ENCODE measurements at places on chromosomes 16 and 17.

GRCh38 chr16:3023415-3023668 lies 400 bp downstream of the HCFC1R1 start:
- DNase-seq: no peak

DNA sequence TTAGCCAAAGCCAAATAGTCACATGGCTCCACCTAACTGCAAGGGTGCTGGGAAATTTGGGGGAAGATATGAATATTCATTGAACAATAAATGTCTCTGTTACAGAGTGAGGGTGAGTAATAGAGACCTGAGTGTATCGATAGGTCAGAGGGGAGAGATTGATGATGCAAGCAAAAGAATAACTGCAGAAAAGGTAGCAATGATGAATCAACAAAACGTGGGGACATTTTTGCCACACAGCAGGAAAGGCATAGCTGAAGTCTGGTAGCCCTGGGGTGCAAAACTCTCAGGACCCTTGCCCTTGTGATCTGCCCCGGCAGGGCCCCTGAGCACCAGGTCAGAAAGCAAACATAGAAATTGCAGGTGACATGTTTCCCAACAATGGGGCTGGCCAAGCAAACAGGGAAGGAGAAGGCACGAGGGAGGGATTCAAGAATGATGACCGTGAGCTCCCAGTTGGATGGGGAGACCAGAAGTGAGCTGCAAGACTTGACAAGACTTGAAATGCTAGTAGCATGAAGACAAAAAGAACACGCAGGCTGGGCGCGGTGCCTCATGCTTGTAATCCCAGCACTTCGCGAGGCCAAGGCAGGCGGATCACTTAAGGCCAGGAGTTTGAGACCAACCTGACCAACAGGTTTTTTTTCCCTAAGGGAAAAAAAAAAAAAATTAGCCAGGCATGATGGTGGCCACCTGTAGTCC lies 12.7 kb upstream of the HERPUD1 start:
- DNase-seq: no peak

DNA sequence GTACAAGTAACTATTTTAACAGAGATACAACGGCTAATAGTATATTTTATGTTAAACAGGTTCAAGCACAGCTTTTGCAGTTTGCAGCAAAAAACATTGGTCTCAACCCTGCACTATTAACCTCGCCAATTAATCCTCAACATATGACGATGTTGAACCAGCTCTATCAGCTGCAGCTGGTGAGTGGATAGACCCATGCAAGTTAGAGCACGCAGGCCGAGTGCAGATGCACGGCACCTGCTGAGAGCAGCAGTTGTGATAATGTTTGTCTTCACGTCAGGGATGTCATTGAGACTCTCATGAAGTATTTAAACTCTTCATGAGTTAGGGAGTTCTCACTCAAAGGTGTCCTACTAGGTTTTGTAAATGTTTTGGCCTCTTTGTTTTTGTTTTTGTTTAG lies 45.6 kb downstream of the TMC6 start:
- DNase-seq: no peak

- no peak for DNase-seq
These were observed 67.5 kb downstream of the SEC14L1 start for GRCh38 chr17:77208217-77208808.

GRCh38 chr17:80921159-80921558 lies 70.5 kb upstream of the CHMP6 start:
- no peak for DNase-seq

DNA sequence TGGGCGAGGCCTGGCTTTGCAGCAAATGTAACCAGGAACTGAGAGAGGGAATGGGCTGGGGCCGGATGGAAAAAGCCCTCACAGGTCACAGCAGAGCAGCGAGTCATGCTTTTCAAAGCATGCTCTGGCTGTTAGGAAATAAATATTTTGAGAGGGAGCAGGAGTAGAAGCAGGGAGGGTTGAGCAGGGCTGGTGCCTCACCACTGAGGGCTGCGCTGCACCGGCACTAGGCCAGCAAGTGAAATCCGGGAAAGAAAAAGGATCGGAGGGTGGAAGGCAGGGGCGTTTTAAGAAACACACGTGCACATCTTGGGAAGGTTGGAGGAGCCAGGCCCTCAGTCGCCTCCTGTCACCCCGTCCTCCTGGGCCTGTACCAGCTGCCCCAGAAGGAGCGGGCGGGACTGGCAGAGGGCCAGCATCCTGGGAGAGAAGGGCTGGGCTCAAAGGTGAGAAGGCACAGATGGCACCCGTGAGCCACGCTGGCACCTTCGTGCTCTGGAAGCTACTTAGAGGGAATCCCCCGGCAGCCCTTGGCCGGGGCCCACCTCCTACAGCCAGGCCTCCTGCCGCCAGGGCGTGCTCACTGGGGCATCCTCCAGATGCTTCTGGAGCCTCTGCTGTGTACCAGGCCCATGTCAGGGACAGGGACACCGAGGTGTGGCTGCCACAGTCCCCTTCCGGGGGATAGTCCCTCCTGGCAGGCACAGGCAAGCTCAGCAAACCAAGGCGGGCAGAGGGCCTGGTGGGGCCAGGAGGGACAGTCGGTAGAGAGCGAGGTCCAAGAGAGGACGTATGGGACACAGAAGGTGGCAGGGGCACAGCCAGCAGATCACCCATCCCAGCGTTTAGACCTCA lies 71.5 kb upstream of the PLCG2 start:
- DNase-seq: no peak

DNA sequence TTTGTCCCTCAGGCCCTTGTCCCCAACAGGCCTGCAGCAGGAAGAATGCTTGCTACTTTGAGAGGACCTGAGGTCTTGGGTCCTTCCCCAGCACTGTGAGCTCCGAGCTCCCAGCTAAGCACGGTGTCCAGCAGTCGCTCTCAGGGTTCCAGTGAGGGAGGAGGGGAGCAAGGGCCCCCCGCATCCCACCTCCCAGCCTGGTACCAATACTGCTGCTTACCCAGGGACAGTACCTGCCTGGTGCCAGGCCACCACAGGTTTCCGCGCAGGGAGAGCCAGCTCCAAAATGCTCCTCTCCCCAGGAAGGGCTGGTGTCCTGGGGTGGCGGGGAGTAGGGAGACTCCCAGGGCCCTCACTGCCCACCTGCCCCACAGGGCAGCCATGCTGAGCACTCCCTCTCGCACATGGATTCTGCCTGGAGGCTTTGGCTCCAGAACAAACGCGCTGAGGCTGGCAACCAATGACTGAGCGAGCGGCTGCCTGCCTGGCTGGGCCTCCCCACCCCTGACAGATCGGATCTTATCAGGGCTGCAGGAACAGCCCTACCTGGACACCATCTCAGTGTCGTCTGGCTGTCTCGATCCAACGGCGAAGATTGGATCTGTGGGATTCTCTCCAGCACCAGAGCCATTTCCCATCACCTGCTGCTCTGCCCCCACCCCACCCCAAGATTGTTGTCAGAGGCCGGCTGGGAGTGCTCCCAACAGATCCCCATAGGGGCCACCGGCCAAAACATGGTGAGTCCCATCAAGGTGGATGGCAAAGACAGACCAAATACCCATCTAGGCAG lies 2.4 kb downstream of the DOK4 start:
- DNase-seq: no peak

GRCh38 chr16:14232106-14232864 lies 161.2 kb downstream of the MRTFB start:
- no peak for DNase-seq

DNA sequence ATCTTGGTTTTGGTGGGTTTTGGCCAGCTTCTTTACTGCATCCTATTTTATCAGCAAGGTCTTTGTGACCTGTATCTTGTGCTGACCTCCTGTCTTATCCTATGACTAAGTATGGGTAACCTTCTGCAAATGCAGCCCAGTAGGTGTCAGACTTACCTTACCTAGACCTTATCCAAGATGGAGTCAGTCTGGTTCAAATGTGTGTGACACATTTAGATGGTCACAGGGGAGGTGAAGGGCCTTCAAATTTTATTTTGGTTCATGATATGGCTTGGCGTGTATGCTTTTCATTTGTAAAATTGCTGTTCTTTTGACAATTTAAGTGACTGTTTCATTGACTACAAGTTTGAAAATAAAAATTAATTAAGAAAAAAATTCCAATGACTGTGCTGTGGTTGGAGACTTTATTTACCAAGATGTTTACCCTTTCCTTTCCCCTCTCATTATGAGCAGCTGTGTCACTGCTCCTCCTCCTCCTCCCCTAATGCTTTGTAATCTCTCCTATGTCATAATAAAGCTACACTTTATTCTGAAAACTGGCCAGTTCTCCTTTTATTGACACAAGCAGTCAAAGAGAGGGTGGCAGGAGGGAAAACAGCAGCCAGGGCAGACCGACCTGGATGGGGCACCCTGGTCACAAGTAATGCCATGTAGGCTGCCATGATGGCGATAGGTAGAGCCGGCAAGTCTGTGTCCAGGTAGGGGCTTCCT lies 49.4 kb downstream of the TNFRSF13B start:
- no peak for DNase-seq

DNA sequence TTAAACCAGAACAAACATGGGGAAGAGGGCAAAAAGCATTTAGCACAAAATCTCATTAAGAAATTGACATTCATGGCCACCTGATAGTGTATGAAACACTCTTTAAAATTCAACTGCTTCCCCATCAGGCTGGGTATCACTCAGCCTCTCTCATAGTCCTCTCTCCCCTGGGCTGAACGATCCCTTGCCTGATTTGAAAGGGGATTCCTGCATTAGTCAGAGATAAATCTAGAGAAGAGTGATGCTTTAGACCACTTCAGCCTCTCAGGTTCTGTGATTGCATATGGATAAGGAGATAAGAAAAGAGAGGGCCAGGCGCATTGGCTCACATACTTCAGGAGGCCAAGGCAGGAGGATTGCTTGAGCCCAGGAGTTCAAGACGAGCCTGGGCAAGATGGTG lies 280.0 kb downstream of the SOX9 start:
- no peak for DNase-seq

DNA sequence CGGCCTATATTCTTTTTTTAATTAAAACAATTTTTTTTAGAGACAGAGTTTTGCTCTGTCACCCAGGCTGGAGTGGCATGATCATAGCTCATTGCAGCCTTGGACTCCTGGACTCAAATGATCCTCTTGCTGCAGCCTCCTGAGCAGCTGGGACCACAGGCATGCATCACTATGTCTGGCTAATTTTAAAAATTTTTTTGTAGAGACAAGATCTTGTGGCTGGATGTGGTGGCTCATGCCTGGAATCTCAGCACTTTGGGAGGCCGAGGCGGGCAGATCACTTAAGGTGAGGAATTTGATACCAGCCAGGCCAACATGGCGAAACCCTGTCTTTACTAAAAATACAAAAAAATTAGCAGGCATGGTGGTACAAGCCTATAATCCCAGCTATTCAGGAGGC lies 54.8 kb upstream of the MSI2 start:
- DNase-seq: no peak

- DNase-seq: no peak
These were observed 7.6 kb downstream of the SCPEP1 start for GRCh38 chr17:56985371-56986162.

DNA sequence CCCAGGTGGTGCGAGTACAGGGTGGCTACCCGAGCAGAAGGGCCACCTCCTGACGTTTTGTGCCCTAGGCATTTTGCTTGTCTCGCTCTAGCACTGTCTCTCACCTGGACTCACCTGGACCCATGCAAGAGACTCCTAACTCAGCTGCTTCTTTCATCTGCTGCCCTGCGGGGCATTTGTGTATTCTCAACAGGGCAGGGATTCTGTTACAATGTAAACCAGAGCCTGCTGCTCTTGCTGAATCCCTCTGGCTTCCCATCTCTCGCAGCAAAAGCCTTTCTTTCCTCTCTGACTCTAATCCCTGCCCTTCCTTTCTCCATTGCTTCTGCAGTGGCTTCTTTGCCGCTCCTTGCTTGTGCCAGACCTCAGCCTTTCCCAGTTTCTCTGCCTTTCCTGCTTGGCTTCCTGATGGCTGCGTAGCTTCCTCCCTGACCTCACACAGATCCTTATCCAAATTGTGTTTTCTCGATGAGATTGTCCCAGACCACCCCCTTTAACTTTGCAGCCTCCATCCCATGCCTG lies 10.2 kb downstream of the ARSG start:
- no peak for DNase-seq

DNA sequence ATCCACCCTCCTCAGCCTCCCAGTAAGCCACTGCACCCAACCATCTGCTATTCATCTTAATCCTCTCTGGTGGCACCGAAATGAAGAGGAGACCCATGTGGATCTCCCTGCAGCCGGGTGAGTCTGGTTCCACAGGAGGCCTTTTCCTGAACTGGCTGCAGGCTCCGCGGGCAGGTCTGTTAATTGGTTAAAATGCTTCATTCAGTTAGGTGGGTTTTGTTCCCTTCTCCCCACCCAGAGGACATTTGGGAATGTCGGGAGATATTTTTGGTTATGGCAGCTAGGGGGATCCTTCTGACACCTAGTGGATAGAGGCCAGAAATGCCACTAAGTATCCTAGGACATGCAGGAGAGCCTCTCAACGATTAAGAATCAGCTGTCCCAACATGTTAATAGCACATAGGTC lies 16.7 kb downstream of the C16orf54 start:
- no peak for DNase-seq

DNA sequence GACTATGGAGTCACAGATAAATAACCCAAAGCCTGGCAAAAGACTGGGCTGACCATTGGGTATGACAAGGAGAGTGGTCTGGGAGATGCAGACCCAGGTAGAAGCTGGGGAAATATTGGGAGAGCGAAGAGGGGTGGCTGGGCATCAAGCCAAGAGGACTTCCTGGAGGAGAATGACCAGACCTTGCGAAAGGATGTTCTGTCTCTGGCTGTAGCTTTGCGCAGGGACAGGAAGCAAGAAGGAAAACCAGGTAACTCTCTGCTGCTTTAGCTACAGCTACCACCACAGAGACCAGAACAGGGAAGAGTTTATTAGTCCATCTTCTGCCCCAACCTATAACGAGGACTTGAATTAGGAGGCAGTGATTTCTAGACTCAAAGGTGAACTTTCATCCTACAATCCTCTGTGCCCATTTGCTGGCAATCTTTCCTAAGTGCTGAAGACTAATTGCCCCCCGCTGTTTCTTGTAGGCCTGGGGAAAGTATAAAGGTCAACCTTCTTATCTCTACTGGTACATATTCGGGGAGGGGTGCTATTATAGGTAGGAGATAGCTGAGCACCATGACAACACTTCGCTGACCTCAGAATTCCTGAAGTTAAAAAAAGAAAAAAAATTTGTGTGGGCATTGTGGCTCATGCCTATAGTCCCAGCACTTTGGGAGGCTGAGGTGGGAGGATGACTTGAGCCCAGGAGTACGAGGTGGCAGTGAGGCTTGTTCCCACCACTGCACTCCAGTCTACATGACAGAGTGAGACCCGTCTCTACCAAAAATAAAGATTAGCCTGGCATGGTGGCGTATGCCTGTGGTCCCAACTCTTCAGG lies 19.1 kb upstream of the KIFC3 start:
- no peak for DNase-seq

DNA sequence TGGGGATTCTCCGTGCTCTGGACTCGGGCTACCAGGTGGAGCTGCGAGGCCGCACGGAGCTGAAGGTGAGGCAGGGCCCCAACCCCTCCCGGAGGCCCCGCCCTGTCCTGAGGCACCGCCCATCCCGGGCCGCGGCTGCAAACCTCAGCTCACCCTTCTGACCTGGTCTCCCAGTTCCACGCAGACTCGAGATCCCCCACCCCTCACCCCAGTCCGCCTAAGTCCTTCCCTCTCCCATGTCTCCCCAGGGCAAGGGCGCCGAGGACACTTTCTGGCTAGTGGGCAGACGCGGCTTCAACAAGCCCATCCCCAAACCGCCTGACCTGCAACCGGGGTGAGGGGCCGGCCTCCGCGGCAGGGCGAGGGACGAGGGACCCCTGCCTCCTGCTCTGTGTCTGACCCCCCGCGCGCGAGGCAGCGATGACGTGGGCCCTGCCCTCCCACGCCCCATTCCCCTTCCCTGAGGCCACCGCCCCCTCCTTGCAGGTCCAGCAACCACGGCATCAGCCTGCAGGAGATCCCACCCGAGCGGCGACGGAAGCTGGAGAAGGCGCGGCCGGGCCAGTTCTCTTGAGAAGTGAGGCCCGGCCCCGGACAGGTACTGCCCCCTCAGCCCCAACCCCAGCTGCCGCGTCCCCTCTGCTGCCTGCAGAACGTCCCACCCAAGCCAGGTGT lies 13.7 kb downstream of the GUCY2D start:
- DNase-seq: no peak
